Natural killer cell treated with Interleukin-12 subunit alpha and Interleukin-12 subunit beta and Interleukin-15 and Interleukin-18, amount 100 ng/mL, for 72 hours (primary cell): ENCODE measurements at places on chromosomes 3 and 15. TPM values are rescaled to one million over a fixed set of nuclear protein-coding genes. Genes with fewer than 3 reads are reported as not detected.

- H3K36me3 ChIP-seq, result no peaks in the 10 kb centered on the region
- no peak for DNase-seq
Measured at GRCh38 chr15:27486051-27486450, 515.1 kb downstream of the GABRG3 start.

GRCh38 chr3:27570421-27571106, 86.4 kb upstream of the SLC4A7 start:
- H3K4me1 ChIP-seq, result peaks cover 3% of the 10 kb centered on the region
- no peak for DNase-seq
- H3K27ac ChIP-seq, result no peak overlapping the region
- H3K4me3 ChIP-seq, result no peak overlapping the region
- no peaks in the 10 kb centered on the region for H3K36me3 ChIP-seq

- H3K36me3 ChIP-seq, result no peaks in the 10 kb centered on the region
- no peak for DNase-seq
- no peak overlapping the region for H3K27ac ChIP-seq
- no peak overlapping the region for H3K4me3 ChIP-seq
- no peaks in the 10 kb centered on the region for H3K4me1 ChIP-seq
Measured at GRCh38 chr15:57752436-57752835, 45.9 kb downstream of the POLR2M start.

DNA sequence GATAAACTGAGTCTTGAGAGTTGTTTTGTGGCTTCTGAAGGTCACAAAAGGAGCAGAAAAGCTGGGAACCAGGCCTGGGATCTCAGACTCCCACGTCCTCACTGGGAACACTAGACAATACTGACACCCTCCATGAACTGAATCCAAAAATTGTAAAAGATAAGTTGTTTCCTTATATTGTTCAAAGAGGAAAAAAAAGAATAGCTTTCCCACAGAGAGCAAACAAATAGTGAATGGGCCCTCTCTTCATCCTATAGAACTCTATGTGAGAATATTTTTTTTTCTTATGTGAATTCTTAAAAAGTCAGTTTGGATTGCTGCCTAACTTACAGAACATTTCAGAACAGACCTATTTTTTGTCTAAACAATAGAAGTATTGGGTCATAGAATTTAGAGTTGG, 203.5 kb downstream of the MECOM start:
- no peaks in the 10 kb centered on the region for H3K4me1 ChIP-seq
- H3K27ac ChIP-seq, result no peak overlapping the region
- H3K27me3 ChIP-seq, result no peaks in the 10 kb centered on the region

DNA sequence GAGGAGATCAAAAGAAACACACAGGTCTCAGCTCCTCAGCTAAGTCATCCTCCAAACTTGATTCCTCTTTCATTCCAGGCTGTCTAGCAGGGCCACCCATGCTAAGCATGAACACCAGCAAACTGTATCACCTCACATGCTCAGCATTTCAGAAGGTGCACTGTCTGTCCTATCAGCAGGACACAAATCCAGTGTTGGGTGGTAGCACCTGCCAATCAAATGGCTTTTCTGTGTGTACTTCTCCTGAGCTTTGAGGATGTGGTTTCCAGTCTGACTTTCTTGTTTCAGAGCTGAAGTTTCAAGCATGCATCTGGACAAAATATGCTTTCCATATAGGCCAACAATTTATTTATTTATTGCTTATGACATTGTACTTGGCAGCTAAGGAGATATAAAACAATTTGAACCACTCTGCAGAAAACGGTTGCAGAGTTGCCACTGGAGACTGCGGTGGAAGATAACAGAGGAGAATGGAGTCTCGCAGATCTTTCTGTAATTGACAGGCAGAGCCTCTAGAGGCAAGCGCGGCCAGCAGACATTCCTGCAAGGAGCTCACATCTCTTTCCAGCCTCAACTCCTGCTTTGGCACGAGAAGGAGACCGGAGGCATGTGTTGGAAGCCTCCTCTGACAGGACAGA, 167.1 kb upstream of the WNT5A start:
- DNase-seq, result no peak
- H3K4me3 ChIP-seq, result no peak overlapping the region
- no peaks in the 10 kb centered on the region for H3K4me1 ChIP-seq
- H3K27ac ChIP-seq, result no peak overlapping the region
- H3K27me3 ChIP-seq, result no peaks in the 10 kb centered on the region

- no peak overlapping the region for H3K27ac ChIP-seq
- no peak for DNase-seq
- no peak overlapping the region for H3K4me3 ChIP-seq
- no peaks in the 10 kb centered on the region for H3K36me3 ChIP-seq
- peaks cover 6% of the 10 kb centered on the region for H3K27me3 ChIP-seq
- H3K4me1 ChIP-seq, result no peaks in the 10 kb centered on the region
Measured at GRCh38 chr3:157494581-157495281, 8.5 kb downstream of the VEPH1 start.

GRCh38 chr15:51536965-51537574, 85.5 kb downstream of the DMXL2 start:
- no peaks in the 10 kb centered on the region for H3K4me1 ChIP-seq
- H3K27ac ChIP-seq, result no peak overlapping the region
- H3K27me3 ChIP-seq, result no peaks in the 10 kb centered on the region

GRCh38 chr3:148992027-148992634, 791 bp downstream of the GYG1 start:
- H3K27me3 ChIP-seq, result no peaks in the 10 kb centered on the region
- peaks cover 19% of the 10 kb centered on the region for H3K36me3 ChIP-seq
- H3K4me3 ChIP-seq, result peak overlapping the region; percentile 91
- no peak for DNase-seq
- H3K4me1 ChIP-seq, result peaks cover 40% of the 10 kb centered on the region
- peak overlapping the region; percentile 96 for H3K27ac ChIP-seq

GRCh38 chr15:83170474-83171165, 37.0 kb downstream of the HDGFL3 start:
- H3K4me3 ChIP-seq, result peak overlapping the region; percentile 2
- H3K27me3 ChIP-seq, result no peaks in the 10 kb centered on the region
- peaks cover 26% of the 10 kb centered on the region for H3K36me3 ChIP-seq
- H3K27ac ChIP-seq, result no peak overlapping the region
- DNase-seq, result no peak
- peaks cover 38% of the 10 kb centered on the region for H3K4me1 ChIP-seq

DNA sequence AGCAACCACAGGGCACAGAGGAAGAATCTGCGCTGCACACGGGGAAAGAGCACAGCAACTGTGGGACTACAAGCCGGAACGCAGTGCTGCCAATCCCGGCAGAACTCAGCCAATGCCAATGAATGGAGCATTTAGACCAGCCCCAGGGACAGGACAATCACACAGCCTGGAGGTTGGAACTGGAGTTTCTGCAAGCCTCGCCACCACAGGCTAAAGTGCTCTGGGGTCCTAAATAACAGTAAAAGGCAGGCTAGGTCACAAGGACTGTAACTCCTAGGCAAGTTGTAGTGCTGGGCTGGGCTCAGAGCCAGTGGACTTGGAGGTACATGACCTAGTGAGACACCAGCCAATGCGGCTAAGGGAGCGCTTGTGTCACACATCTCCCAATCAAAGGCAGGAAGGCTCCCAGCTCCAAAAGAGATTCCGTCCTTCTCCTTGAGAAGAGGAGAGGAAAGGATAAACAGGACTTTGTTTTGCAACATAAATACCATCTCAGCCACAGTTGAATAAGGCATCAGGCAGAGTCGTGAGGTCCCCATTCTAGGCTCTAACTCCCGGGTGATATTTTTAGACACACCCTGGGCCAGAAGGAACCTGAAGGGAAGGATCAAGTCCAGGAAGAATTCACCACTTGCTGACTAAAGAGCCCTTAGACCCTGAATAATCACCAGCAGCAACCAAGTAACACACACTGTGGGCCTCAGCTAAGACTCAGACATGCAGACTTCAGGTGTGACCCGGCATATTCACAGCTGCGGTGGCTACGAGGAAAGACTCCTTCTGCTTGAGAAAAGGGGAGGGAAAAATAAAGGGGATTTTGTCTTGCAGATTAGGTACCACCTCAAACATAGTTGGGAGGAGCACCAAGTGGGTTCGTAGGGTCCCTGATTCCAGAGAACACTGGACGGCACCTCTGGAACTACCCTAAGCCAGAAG, 85.5 kb upstream of the XXYLT1 start:
- H3K36me3 ChIP-seq, result no peaks in the 10 kb centered on the region
- H3K27ac ChIP-seq, result no peak overlapping the region
- H3K4me3 ChIP-seq, result no peak overlapping the region
- H3K4me1 ChIP-seq, result peaks cover 42% of the 10 kb centered on the region
- no peak for DNase-seq

DNA sequence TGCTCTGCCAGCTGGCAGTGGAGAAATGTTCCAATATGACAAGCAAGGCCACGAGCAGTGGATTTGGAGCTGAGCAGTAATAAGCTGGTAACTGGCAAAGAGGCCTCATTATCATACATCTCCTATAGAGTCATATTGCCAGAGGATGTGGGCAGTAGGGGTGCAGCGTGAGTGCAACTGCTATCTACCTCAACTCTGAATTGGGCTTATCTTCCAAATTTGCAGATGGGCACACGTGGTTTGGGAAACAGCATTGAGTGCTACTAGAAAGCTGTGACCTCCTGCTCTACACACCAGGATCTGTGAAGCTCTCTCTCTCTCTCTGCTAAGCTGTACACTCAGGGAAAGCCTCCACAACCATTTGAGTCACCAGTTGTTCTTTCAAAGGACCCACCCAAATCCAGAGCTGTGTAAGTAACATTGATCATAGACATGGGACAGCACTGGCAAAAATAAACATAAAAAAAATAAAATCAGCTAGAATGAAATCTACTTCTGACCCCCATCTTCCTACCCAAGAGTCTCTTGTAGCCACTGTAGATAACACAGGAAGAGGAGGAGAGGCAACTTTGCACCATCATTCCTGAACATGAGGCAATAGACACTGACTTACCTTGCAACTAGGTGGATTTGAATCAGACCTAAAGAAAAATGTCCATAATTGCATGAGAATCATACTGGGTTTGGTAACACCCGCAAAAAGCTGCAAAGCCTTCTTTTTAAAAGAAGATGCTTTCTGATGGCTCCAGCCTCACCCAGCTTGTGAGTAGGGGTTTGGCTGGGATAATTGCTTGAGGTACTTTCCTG, 82.9 kb upstream of the THBS1 start:
- no peak for DNase-seq
- H3K4me1 ChIP-seq, result peaks cover 45% of the 10 kb centered on the region
- peak overlapping the region; percentile 38 for H3K4me3 ChIP-seq
- H3K36me3 ChIP-seq, result no peaks in the 10 kb centered on the region
- H3K27ac ChIP-seq, result no peak overlapping the region
- peaks cover 66% of the 10 kb centered on the region for H3K27me3 ChIP-seq

DNA sequence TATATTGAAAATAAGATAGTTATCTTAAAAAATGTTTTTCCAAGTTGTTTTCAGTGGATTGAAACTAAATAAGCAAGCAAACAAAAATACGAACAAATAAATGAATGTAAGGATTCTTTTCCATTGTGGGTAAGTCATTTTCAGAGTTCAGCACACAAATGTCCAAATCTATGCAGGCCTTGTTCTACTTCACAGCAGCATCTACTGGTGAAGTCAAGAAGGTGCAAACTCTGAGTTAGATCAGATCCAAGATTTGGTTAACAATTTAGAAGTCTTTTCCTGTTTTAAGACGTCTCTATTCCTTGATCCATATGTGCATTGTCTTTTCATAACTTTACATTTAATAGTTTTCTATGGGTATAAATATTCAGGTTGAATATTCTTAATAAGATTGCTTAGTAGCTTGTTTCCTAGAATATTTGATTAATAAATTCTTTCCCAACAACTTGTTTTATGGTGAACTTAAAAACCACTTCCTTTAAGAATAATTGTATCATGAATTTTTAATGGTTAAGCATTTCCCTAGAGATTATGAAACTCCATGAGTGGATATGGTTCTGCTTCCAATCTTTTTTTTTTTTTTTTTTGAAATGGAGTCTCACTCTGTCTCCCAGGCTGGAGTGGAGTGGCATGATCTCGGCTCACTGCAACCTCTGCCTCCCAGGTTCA, 10.5 kb downstream of the PTX3 start:
- H3K27me3 ChIP-seq, result peaks cover 3% of the 10 kb centered on the region
- no peak overlapping the region for H3K4me3 ChIP-seq
- no peaks in the 10 kb centered on the region for H3K4me1 ChIP-seq
- DNase-seq, result no peak
- no peak overlapping the region for H3K27ac ChIP-seq

- peaks cover 14% of the 10 kb centered on the region for H3K27me3 ChIP-seq
- H3K4me3 ChIP-seq, result no peak overlapping the region
- no peaks in the 10 kb centered on the region for H3K36me3 ChIP-seq
- no peak overlapping the region for H3K27ac ChIP-seq
Measured at GRCh38 chr15:69163141-69163669, 2.8 kb downstream of the GLCE start.

GRCh38 chr3:28267984-28268849, 26.8 kb downstream of the CMC1 start:
- no peaks in the 10 kb centered on the region for H3K27me3 ChIP-seq
- H3K27ac ChIP-seq, result no peak overlapping the region
- peaks cover 20% of the 10 kb centered on the region for H3K4me1 ChIP-seq
- H3K36me3 ChIP-seq, result peaks cover 20% of the 10 kb centered on the region

- H3K36me3 ChIP-seq, result no peaks in the 10 kb centered on the region
- no peak for DNase-seq
- H3K4me3 ChIP-seq, result no peak overlapping the region
- no peaks in the 10 kb centered on the region for H3K27me3 ChIP-seq
Measured at GRCh38 chr15:52491472-52491871, 37.2 kb downstream of the MYO5A start.

DNA sequence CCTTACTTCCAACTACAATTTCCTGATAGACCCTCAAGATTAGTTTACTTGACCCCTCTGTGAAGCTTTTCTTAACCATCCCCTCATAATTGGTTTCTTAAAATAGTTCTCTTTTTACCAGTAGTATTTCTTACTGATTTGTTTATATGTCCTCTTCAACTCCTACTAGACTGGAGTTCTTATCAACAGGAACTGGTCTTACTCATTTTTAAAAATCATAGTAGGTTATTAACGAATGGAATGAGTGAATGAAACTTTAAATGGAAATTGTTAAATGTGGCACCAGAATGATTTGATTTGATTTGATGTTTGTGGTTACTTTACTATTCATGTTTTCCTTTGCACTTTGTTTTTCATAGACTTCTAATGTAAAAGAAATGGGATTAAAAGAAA, 91.5 kb downstream of the NEO1 start:
- DNase-seq, result no peak
- H3K4me1 ChIP-seq, result peaks cover 27% of the 10 kb centered on the region
- peak overlapping the region; percentile 76 for H3K27ac ChIP-seq
- H3K27me3 ChIP-seq, result peaks cover 11% of the 10 kb centered on the region
- peaks cover 14% of the 10 kb centered on the region for H3K36me3 ChIP-seq

The SLCO2A1 gene
- total RNA-seq, result not detected

The PLIN1 gene
- 1.0 TPM for total RNA-seq

The CDHR4 gene
- total RNA-seq, result not detected

The TMEM212 gene
- not detected for total RNA-seq

The DNAH12 gene
- 0.05 TPM for total RNA-seq
